Cerebellar cortex (tissue), 1 donor: ENCODE measurements at places on chromosomes 6 and 20.

DNA sequence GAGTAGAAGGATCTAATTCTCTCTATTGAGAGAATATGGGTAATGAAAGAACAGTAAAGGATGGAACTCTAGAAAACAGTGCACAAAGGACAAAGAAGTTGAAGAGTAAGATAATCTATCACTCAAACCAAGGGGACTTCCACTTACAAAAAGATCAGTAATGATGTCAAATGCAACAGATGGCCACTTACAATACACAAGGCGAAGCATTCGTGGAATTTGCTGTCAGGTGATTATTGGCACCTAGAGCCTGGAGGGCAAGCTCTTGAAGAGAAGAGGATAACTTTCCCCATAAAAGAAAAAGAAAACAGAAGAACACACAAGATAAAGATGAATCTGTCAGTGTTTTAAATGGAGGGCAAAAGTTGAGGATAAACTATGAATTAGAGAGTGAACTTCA, 256.0 kb upstream of the TCF21 start:
- DNase-seq: no peak

- no peak for DNase-seq
Measured at GRCh38 chr20:63009988-63010769, 3.4 kb upstream of the BHLHE23 start.

GRCh38 chr6:10740061-10740460, 7.5 kb upstream of the TMEM14B start:
- no peak for DNase-seq

DNA sequence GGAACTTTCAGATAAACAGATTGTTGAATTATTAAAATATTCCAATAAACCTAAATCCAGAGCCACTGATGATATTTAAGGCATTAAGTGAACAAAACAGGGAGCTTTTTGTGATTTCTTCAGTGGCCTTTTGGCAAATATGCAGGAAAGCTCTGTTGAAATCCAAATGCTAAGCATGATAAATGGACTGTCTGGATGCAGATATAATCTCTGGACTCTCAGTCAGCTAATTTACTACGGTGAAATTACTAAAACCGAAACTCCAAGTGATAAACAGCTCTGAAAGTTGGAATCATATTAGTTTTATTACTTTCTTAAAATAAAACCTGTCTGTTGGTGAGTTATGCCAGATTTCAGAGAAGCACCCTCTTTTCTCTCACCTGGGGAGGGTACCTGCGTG, 120.3 kb downstream of the IMPG1 start:
- no peak for DNase-seq

DNA sequence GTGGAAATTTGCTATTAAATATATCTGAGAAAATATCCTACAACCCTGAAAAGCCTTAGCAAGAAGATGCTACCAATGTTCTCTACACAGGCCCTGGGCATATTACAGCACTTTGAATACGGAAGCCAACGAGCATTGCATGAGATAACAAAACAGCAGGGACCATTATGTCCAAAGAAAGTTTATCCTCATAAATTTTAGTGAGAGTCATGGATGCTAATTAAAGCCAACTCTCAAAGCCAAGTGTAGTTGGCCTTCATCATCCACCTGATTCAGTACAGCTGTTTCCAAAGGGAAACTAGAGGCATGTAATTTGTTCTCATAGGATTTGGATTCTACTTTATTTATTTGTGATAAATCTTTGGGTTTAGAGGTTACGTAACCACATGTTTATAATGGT, 564.8 kb downstream of the RFPL4B start:
- DNase-seq: no peak
